ENCODE measurements at places on chromosomes 16 and 17.

GRCh38 chr16:62036101-62036801, at the start of gene CDH8:
CDH8 (minus strand) TSS chr16:62036438; CDS start chr16:62021403, 15,035 bp downstream.
- no peak for DNase-seq

DNA sequence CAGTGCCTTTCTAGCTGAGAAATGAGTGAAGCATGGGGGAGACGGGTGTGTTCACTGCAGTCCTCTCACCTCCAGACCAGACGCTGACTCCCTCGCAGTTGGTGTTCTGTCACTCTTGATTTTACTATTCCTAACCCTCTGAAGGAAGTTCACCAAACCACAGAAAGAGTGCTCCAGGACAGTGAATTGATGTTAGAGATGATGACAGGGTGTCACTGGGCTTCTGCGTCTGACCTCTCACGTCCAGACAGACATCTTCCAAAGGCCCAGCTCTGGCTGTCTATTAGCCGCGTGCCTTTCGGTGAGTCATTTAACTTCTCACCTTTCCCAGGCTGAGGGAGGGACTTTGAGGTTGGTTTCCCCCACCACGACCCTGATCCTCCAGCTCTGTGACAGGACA, 8.2 kb downstream of the CRAMP1 start:
- DNase-seq, result no peak

DNA sequence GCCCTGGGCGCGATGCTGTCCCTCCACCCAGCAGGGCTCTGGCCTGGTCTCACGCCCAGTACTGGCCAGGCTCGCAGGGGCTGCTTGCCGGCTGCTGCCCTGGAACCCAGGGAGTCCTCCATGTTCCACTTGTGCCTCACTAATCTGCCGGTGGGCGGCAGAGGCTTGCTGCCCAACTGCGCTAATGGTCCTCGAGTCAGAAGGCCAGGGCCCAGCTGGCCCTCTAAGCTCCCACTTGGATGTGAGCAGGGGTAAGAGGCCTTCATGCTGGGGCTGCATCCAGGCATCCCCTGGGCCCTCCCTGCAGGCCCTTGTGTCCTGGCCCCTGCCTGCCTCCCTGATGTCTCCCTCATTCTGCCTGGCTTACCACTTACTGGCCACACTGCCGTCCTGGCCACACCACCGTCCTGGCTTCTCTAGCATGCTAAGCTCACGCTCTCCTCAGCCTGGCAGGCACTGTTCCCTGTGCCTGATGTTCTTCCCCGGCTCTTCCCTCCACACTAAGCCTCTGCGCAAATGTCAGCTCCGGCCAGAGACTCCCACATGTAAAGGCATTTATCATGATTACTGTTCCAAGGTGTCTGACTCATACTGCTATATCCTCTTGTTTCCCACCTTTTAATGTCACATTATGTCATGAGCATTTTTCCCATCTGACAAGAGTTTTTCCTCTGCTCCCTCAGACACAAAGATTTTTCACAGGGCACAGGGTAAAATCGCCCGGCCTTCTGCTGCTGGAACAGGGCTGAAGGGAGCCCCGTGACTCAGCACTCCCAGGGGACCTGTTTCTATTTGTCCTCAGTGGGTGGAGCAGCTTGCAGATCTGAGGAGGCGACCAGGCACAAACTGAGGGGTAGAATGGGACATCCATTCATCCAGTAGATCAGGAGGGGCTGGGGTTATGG, 15.9 kb downstream of the B9D1 start:
- no peak for DNase-seq

- DNase-seq, result no peak
These were observed 135.4 kb upstream of the KIF2B start for GRCh38 chr17:53687324-53687723.

GRCh38 chr17:73013301-73013700, 79.2 kb downstream of the SLC39A11 start:
- DNase-seq, result no peak

GRCh38 chr16:89707695-89708094, 6.2 kb upstream of the SPATA2L start:
- DNase-seq, result no peak

DNA sequence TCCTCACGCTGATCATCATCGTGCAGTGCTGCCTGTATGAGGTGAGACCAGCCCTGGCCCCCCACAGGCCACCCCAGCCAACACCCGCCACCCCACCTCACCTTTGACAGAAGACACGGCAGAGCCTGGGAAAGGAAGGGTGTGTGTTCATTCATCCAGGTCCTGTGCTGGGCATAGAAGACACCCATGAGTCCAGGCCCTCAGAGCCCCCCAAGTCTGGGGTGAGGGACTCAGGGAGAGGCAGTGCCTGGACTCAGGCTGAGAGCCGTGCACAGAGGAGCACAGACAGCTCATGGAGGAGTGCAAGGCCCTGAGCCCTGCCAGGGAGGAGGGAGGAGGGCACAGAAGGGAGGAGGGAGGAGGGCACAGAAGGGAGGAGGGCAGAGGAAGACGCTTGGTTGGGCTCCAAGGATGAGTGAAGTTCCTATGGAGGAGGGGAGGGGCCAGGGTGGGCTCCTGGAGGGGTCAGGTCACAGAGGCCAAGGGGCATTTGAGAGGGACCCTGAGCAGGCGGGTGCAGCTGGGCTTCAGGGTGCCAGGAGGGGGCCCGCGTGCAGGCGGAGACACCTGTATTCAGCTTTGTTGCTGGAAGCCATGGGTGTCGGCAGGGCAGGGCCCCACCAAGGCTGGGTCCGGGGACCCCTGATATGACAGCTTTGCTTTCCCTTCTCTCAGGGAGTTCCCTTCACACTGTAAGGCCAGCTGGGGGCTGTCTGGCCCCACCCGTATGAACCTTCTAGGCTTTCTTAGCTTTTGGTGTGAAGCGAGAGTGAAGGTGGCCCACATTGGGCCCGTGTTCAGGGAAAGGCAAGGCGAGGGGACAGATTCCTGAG, 11.4 kb downstream of the TAX1BP3 start:
- no peak for DNase-seq

DNA sequence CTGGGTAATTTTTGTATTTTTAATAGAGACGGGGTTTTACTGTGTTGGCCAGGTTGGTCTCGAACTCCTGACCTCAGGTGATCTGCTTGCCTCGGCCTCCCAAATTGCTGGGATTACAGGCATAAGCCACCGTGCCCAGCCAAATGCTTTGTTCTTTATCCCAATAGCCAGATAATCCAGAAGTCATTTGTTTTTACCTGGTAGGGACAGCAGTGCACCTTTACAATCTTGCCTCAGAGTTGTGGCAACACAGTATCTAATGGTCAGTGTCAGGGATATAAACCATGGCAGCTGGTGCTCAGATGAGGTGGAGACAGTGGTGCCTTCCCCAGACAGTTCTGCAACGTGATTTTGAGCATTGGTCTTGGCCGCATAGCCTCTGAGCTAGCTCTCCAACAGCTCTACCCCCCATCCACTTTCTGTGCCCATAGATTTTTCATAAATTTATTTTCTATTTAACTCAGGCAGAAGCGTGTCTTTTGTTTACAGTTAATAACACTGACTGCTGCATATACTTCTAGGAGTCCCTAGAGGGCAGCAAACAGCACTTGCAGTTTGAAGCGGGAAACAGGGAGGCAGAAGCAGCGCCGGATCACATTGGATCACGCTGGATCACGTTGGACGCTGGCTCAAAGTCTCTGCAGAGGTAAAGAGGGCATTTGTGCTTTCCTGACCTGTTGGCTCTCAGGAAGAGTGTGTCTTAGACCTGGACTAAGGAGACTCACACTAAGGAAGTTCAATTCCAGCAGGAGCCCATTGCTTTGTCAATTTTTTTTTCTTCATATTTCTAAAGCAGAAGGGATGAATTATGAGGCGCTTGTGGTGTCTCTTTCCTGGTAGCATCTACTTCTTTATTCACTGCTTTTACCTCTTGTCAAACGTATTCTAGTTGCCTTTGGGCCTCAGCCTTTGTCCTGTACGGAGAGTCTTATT, 5.1 kb upstream of the GGT6 start:
- peak; percentile 28 for DNase-seq

GRCh38 chr16:73143576-73144422, 95.9 kb upstream of the ZFHX3 start:
- no peak for DNase-seq

- no peak for DNase-seq
These were observed 28.9 kb downstream of the WFDC1 start for GRCh38 chr16:84323606-84324005.

DNA sequence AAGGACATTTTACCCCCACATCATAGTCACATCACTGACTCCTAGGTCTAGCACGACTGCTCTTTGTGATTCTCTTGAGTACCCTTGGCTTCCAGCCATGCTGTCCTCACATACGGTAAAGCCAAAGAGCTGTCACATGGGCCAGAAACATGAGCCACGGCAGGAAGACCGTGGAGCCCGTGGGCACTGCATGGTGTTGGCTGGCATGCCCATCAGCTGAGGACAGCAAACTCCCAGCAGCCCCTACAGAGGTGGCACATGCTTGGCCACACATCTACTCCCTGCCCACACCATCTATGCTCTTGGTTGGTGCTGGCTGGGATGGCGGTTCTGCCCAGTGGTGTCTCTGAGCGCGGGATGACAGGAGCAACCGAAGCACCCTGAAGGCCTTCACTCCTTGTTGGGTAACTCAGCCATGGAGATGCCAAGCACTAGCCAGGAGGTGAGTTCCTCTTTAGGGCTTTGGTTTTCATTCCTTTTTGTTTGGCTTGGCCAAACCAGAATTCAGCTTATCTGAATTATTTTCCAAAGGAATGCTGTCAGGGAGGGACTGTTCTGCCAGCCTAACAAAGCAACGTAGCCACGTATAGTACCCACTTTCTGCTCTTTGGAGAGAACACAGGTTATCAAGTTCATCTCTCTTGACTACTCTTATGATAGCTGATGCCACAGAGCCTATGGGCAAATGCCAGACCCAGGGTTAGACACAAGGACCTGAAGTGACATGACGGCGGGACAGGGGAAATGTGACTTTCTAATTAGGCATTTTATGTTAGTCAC, 10.0 kb downstream of the TNFAIP1 start:
- no peak for DNase-seq

DNA sequence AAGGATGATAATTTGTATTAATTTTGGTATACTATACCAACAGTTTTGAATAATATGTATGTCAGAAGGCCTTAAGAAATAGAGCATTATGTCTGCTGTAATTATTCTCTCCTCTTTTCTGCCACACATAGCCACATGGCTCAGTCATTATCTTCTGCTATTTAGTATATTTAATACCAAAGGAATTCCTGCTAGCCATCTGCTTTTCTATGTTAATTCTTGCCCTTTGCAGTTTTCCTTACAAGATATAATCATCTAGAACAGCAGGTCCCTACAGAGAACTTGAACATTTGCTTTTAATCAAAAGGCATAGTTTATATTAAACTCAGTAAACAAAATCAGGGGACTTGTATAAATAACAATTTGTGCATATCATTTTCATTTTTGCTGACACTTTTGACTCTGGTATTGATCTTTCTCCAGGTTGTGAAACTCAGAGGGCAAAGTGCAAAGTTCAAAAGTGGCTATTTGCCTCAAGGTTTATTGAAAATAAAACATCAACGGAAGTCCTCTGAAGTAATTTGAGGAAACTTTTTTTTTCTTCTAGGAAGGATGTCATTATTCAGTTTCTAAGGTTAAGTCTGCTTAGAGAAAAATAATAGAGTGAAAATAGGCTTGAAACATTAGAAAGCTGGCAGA, 702.0 kb downstream of the KCNJ2 start:
- DNase-seq, result no peak

DNA sequence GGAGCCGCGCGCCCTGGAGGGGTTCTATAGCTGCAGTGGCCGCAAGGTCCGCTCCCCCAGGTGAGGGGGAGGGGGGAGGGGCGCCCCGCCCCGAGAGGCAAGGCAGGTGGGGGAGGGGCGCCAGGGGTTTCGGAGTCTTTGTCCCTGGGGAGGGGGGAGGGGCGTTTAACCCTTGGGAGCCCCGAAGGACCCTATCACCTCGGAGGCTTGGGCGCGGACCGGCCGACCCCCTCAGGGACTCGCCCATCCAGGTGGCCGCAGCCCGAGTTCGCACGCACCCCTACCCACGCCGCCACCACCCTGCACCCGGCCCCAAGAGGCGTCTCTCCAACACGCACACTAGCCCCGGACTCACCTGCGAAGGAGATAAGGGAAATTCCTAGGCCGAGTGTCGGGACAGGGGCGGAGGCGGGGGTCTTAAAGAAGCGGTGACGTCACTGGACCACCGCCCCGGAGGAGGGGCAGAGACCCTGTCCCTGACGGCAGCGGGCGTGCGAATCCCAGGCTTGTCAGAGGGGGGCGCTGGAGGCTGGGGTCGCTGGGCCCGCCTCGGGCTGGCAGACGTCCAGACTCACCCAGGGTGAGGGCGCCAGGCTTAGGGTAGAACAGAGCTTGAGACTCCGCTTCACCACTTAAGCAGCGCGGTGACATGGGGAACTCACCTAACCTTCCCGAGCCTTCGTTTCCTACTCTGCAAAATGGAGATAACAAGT, at the start of gene CLDN6:
Gene CLDN6 (minus strand): TSS at position 390 of the 713 bp plus-strand sequence. CDS start 2,162 bp downstream, outside the sequence.
- no peak for DNase-seq

DNA sequence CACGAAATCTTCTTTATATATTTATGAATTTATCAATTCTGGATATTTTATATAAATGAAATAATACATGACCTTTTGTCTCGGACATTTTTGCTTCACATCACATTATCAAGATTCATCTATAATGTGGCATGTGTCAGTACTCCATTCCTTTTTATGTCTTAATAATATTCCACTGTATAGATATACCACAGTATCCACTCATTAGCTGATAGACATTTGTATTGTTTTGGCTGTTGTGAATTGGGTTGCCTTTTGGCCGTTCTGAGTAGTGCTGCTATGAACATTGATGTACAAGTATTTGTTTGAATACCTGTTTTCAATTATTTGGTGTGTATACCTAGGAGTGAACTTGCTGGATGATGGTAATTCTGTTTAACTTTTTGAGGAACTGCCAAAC, 323.8 kb upstream of the CA10 start:
- no peak for DNase-seq

GRCh38 chr17:2893422-2893914, 97.2 kb downstream of the RAP1GAP2 start:
- no peak for DNase-seq

- no peak for DNase-seq
These were observed 7.4 kb upstream of the MED9 start for GRCh38 chr17:17469358-17469757.

- DNase-seq, result no peak
These were observed 2.3 kb upstream of the CDH11 start for GRCh38 chr16:65124212-65124548.
